ENCODE measurements at places on chromosomes 4 and X.

GRCh38 chrX:111244235-111244750 is 26.0 kb downstream of the CAPN6 start:
- DNase-seq = no peak

GRCh38 chr4:155795991-155796390 is 37.2 kb downstream of the GUCY1B1 start:
- DNase-seq = no peak

GRCh38 chr4:870951-871350 is 45.0 kb upstream of the CPLX1 start:
- no peak for DNase-seq

DNA sequence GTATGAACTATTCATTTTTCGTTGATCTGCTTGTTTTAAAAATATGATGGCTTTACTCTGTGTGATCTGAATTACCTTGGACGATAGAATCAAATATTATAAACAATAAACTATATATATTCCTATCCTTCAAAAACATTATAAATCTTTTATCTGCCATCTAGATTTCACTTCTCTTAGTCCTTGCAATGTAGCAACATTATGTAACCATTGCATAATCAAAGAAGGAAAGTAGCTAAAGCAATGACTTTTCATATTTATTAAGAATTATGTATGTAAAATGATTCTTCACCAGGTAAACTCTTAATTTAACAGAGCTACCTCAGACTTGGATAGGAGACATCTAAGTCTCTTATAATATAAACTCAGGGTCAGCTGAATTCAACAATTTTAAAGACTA is 210.5 kb downstream of the ADAMTS3 start:
- no peak for DNase-seq

GRCh38 chrX:121050781-121051180 is 3.4 kb downstream of the GLUD2 start:
- DNase-seq = no peak

GRCh38 chr4:171759274-171759673 is 53.9 kb upstream of the GALNTL6 start:
- no peak for DNase-seq
